ENCODE measurements at places on chromosomes 3 and 15. TPM values are rescaled to one million over a fixed set of nuclear protein-coding genes. Genes with fewer than 3 reads are reported as not detected.

SV2B gene
- not detected for total RNA-seq

ECE2 gene
- not detected for total RNA-seq

ITIH4 gene
- total RNA-seq, result 3.5 TPM

FRMD5 gene
- total RNA-seq, result 3.3 TPM

GRCh38 chr15:46091860-46092450 is 457.1 kb downstream of the SQOR start:
- DNase-seq, result peak; percentile 81
- H3K4me1 ChIP-seq, result no peaks in the 10 kb centered on the region
- H3K27me3 ChIP-seq, result no peaks in the 10 kb centered on the region
- H3K27ac ChIP-seq, result no peak overlapping the region
- H3K36me3 ChIP-seq, result no peaks in the 10 kb centered on the region

GRCh38 chr15:55255714-55256113 is 33.9 kb downstream of the RAB27A start:
- no peak overlapping the region for H3K4me3 ChIP-seq
- no peaks in the 10 kb centered on the region for H3K27me3 ChIP-seq
- H3K4me1 ChIP-seq, result peaks cover 16% of the 10 kb centered on the region
- no peaks in the 10 kb centered on the region for H3K36me3 ChIP-seq

- no peak overlapping the region for H3K4me3 ChIP-seq
- DNase-seq, result no peak
- H3K4me1 ChIP-seq, result no peaks in the 10 kb centered on the region
- H3K27me3 ChIP-seq, result peaks cover 23% of the 10 kb centered on the region
- H3K27ac ChIP-seq, result no peak overlapping the region
These were observed 133.6 kb upstream of the ICE2 start for GRCh38 chr15:60612400-60613048.

DNA sequence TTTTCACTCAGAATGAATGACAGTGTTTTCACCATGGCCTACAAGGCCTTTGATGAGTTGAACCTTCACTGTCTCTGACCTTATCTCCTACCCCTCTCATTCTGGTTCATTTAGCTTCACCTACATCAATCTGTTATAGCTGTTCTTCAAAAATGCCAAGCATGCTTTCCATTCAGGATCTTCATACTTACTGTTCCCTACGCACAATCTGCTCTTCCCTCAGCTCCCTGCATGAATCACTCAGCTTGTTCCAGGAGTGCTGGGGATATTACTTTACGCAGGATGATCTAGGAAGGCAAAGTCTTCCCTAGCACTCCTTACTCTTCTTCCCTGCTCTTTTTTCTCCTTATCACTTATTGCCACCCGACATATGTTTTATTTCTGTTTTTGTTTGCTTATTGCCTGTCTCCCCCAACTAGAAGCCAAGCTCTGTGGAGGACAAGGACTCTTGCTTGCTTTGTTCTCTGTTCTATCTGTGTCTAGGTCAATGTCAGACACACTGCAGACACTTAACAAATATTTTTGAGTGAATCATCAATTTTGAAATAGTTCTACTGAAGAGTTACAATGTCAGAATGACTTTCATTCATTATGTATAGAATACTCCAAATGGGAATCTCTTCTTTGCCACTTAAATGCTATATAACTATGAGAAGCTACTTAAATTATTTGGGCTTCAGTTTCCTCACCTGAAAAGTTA is 238.3 kb upstream of the FEZF2 start:
- H3K4me3 ChIP-seq, result no peak overlapping the region
- peak overlapping the region; percentile 25 for H3K27ac ChIP-seq
- no peaks in the 10 kb centered on the region for H3K27me3 ChIP-seq
- DNase-seq, result no peak
- no peaks in the 10 kb centered on the region for H3K36me3 ChIP-seq

DNA sequence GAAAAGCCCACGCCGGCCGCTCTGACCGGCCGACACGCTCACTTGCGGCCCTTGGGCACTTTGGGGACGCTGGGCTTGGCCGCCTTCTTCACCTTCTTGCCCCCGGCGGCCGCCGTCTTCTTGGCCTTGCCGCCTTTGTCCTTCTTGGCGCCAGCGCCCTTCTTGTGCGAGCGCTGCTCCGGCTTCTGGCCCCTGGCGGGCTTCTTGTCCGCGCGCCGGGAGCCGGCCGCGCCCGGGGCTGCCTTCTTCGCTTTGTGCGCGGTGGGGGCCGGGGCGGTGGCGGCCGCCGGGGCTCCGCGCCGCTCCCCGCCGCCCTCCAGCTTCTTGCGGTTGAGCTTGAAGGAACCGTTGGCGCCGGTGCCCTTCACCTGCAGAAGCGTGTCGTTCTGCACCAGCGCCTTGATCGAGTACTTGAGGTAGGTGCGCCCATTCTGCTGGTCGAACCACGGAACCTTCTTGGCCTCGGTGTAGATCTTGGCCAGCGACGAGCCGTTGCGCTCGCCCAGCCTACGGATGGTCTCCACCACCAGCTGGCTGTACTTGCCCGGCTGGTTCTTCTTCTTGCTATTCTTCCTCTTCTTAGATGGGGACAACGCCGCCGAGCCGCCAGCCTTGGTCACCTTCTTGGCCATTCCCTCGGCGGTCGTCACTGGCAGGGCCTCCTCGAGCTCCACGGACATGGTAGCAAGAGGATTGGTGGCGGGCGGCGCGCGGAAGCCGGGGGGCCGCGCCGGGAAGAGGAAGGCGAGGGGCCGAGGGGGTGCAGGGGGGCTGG is 36.7 kb downstream of the HMCES start:
- no peaks in the 10 kb centered on the region for H3K27me3 ChIP-seq
- H3K27ac ChIP-seq, result peak overlapping the region; percentile 71
- peaks cover 14% of the 10 kb centered on the region for H3K4me1 ChIP-seq
- peak overlapping the region; percentile 86 for H3K4me3 ChIP-seq
- DNase-seq, result peak; percentile 92

All from osteoblast (primary cell).